Liver (tissue), 10 donors: ENCODE measurements at places on chromosomes 4 and X. TPM values are rescaled to one million over a fixed set of nuclear protein-coding genes. Genes with fewer than 3 reads are reported as not detected.

DNA sequence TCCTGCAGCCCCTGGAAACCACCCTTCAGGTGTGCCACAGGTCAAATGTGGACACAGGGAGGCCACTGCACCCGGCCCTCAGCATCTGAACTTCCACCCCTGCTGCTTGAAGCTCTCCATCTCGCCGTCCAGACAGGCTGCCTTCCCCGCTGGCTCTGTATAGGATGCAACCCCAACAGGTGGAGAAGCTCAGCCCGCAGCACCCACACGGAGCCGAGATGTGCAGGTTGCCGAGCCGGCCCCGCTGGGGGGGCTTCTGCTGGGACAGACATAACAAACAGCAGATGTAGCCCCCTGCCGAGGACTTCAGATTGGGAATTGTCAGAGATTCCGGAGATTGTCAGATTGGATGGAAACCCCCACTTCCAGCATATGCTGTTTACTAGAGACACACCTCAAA is 20.5 kb downstream of the TMEM187 start:
- DNase-seq: no peak

The PPEF1 gene
- not detected for total RNA-seq

DNA sequence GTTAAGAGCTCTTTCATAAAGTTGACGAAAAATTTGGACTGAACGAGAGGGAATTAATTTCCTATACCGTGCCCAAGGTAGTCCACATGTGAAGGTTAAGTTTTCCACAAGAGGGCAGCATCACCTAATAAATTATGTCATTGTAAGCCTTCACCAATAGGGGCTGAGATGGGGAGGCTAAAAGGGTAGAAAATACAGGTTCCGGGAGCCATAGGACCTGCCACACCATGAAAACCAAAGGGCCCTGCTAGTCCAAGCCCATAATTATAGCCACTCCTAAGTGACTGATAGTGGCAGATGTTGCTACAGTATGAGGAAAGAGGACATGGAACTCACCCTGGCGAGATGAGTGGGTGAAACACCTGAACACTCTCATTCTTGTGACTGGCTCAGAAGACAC is 122.2 kb downstream of the SHROOM4 start:
- no peak for DNase-seq

GRCh38 chr4:6452897-6453687 is 19.3 kb downstream of the PPP2R2C start:
- no peak for DNase-seq

GRCh38 chr4:1627417-1628313 is 56.4 kb downstream of the FAM53A start:
- no peak for DNase-seq
